ENCODE measurements at places on chromosomes 3 and 15.

DNA sequence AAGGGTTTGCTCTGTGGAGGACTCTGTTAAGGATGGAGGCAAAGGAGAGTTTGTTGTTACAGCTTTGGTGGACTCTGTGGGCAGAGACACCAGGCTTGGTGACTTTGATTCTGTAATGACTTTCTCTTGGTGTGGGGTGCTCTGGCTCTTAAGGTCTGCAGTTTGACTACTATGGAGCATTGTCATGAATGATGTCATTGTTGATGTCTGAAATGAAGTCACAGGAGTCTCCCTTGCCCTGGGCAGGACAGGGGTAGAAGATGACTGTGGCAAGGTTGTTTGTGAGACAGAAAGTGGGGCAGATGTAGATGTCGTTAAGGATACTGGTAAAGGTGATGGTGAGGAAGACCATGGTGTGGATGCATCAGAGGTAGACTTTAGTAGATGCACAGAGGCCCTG, 42.7 kb downstream of the HEG1 start:
- no peak for DNase-seq

GRCh38 chr3:47008851-47009224, 29.4 kb downstream of the NBEAL2 start:
- DNase-seq, result no peak

DNA sequence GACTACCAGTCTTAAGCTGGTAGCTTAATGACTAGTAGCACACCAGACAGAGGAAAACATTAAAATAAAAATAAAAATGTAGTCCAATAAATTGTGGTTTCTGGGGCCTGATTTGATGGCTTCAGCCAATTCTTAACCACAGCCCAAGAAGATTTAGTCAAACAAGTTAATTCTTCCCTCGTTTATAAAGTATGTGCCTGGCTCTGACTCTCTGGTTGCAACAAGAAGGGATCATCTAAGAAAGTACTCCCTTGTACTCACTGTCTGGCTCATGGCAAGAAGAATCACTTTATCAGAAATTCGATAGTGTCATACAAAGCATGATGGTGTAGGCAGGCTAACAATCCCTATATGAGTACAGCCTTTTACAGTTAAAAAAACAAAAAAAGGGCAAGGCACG, 141.9 kb downstream of the P3H2 start:
- no peak for DNase-seq

DNA sequence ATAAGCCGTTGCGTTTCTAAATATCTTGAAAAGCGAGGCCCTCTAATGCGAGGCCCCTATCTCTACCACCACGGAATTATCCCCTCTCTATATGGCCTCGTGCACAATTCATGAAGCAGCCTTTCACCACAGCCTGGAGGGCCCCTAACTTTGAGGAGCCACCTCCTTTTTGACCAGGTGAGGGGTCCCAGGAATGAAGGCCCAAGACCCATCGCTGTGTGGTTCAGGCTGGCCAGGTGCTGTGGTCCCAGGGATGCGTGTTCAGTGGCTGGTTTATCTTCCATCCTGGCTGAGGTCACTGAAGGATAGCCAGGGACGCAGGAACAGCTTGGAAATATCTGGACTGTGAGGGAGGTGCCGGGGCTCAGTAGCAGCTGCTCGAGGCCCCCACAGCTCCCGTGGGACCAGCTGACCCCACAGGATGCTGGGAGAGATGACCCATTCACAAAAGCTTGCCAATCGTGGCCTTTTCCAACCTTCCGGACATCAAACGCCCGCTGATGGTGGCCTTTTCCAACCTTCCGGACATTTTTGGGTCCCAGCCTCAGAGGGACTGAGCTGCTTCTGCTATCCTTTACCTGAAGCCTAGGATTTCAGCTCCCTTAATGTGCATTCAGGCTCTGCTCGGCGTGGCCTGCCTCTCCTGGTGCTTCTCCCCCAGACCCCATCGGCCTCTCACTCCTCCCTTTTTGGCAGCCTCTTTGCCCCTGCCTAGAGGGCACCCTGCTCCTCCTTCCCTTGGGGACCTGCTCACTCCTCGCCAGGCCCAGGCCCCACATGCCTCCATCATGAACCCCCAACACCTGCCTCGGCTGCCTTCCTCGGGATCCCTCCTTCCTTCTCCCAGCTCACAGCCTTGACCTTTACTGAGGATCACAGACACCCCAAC, 140.9 kb downstream of the CHSY1 start:
- DNase-seq, result no peak

- no peak for DNase-seq
Observed at GRCh38 chr3:109413049-109413448, 75.7 kb upstream of the DPPA4 start.

DNA sequence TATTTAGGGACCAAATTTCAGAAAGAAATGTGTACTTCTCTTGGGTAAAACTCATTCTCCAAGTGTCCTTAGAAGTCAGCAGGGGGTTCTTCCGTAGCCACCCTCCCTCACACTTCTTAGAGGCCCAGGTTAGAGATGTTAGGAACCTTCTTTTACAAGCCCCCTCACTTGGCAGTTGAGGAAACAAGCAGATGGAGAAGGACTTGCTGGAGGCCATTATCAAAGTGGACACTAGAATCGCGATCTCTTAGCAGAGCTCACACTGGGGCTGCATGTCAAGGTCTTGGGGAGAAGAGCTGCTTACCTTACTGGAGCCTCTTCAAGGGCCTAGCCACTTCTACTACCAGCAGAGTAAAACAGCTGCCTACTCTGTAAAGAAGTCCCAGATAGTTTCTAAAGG, 69.4 kb upstream of the POLG start:
- DNase-seq, result no peak

DNA sequence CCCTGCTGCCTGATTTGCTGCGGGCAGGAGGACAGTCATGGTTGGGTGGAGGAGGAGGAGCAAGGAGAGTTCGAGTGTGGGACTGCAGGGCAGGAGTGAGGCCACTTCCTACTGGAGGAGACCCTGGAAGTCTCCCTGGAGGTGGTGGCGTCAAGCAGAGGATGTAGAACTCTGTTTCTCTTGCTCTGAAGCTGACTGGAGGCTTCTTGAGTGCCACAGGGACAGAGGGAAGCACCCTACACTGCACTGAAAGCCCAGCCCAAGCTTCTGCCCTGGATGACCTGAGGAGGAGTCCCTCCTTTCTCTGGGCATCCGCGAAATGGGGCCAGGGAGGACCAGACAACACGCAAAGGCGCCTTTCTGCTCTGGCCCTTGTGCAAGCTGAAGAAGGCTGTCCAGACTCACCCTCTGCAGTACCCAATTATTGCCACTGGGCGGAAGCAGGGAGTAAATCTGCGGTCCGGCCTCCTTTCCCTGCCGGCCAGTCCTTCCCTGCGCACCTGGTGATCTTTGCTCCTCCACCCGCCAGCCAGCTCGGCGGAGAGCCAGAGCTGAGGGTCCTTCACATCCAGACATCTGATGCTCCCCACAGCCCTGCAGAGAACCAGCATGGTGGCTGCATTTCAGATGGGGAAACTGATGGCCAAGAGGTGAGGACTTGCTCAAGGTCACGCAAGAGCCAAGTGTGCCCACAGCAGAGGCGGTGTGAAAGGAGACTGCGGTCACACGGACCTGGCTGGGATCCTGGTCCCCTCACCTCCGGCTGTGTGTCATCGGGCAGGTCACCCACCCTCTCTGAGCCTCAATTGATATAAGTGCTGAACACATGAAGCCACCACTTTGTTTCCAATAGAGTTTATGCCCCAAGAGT, 207.1 kb downstream of the TBC1D2B start:
- peak; percentile 65 for DNase-seq

GRCh38 chr3:3821777-3822176, 22.5 kb downstream of the LRRN1 start:
- DNase-seq, result no peak

GRCh38 chr15:29268706-29269484, 727 bp downstream of the NSMCE3 start:
- peak; percentile 62 for DNase-seq

- DNase-seq, result no peak
Observed at GRCh38 chr15:68098465-68098864, 44.4 kb downstream of the PIAS1 start.

DNA sequence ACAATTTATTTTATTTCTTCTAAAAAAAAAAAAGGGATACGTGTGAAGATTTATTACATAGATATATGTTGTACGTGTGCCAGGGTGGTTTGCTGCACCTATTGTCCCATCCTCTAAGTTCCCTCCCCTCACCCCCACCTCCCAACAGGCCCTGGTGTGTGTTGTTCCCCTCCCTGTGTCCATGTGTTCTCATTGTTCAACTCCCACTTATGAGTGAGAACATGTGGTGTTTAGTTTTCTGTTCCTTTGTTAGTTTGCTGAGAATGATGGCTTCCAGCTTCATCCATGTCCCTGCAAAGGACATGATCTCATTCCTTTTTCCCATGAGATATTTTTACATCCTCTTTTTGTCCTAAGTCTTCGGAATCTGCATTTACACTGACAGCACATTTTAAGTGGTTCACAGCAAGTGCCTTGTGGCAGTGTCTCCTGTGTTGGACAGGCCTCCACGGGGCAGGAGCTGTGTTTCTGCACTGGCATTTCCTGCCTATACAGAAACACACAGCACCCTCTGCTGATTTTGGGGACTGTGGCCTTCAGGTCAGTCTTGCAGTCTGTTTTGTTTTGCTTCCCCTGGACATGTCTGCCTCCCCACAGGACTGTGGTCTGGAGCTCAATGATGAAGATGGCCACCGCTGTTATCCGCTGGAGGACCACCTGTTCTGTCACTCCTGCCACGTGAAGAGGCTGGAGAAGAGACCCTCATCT, 12.7 kb upstream of the SACM1L start:
- DNase-seq, result no peak

- no peak for DNase-seq
Observed at GRCh38 chr3:114155370-114155821, 23.5 kb downstream of the DRD3 start.

DNA sequence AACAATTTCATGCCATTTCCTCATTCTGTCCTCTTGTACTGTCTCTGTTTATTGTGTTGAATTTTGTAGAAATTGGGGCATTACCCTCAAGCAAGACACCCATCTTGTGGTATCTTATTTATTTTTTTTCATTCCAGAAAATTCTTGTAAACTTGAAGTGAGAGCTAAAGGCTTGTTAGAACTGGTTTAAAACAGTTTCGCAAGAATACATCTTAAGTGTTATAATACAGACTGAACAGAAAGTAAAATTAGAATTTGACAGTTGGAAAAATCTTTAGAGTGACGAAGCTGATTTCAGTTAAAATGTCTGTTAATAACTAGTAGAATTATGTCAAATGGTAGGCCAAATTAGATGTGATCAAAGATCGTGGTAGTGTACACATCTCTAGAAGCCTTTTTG, 26.9 kb downstream of the RNF13 start:
- DNase-seq, result no peak

DNA sequence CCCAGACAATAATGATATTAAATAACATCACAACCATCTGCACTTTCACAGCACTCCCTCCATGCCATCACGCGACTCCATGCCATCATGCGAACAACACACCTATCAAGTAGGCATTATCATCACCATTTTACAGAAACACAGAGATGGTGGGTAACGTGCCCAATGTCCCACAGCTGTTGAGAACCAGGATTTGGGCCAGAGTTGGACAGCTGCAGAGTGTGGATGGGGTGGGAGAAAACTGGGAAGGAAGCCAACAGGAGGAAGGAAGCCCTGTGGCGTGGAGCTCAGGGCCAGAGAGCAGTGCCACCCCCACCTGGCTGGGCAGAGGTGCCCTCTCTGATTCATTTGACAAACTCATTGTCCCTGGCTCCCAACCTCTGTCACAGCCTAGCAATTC, 29.0 kb downstream of the RBPMS2 start:
- DNase-seq, result peak; percentile 53

- no peak for DNase-seq
Observed at GRCh38 chr3:27311400-27311799, 57.8 kb downstream of the NEK10 start.

- no peak for DNase-seq
Observed at GRCh38 chr3:122312826-122313225, 12.2 kb upstream of the CSTA start.

DNA sequence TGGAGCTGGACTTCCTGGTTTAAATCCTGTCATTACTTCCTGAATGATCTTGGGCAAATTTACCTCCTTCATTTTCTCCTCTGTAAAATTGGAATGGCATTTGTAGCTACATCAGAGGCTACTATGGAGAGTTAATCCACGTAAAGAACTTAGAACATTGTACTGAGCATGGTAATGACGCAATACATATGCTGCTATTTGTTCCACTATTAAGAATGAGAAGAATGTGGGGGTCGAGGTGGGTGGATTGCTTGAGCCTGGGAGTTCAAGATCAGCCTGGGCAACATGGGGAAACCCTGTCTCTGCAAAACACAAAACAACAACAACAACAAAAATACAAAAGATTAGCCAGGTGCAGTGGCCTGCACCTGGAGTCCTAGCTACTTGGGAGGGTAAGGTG, 250.6 kb downstream of the RYR3 start:
- DNase-seq, result no peak

GRCh38 chr3:37571269-37571668, 290.4 kb upstream of the CTDSPL start:
- DNase-seq, result peak; percentile 49

- DNase-seq, result no peak
Observed at GRCh38 chr3:16053794-16054193, 120.7 kb upstream of the GALNT15 start.

DNA sequence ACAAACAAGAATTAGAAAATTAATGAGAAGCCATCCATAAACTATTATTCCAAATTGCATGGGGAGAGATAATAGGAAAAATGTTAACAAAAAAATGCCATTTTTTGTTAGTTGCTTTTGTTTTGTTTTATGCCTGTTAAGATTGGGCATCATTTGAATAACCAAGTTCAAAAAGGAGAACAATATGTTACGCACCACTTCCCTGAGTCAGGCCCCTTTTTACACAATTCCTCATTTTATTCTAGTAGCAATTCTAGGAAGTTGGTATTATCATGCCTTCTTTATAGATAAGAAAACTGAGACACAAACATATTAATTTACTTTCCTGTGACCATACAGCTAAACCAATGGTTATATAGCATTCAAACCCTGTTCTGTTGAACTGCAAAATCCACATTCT, 736.9 kb upstream of the CCDC54 start:
- DNase-seq, result no peak

DNA sequence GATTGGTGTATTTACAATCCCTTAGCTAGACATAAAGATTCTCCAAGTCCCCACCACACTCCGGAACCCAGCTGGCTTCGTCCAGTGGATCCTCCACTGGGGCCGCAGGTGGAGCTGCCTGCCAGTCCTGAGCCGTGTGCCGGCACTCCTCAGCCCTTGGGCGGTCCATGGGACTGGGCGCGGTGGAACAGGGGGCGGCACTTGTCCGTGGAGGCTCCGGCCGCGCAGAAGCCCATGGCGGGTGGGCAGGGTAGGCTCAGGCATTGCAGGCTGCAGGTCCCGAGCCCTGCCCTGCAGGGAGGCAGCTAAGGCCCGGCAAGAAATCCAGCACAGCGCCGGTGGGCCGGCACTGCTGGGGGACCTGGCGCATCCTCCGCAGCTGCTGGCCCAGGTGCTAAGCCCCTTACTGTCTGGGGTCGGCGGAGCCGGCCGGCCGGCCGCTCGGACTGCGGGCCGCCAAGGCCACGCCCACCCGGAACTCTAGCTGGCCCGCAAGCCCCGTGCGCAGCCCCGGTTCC, 3.5 kb upstream of the RNU5B-1 start:
- no peak for DNase-seq

- no peak for DNase-seq
Observed at GRCh38 chr15:48866141-48866563, 11.8 kb upstream of the EID1 start.

GRCh38 chr3:168616915-168617314, 521.2 kb upstream of the GOLIM4 start:
- no peak for DNase-seq

GRCh38 chr3:102905811-102906210, 471.0 kb downstream of the ZPLD1 start:
- no peak for DNase-seq

- DNase-seq, result peak; percentile 43
Observed at GRCh38 chr15:37880009-37880834, 54.2 kb upstream of the TMCO5A start.

GRCh38 chr15:89361451-89362202, 27.0 kb upstream of the POLG start:
- peak; percentile 77 for DNase-seq
